Epithelial cell of esophagus (primary cell): ENCODE measurements at places on chromosomes 12 and 14.

- no peak for DNase-seq
These were observed 769 bp upstream of the EMP1 start for GRCh38 chr12:13195785-13196129.

- DNase-seq, result no peak
These were observed 181.2 kb downstream of the TMTC2 start for GRCh38 chr12:82867762-82868500.

DNA sequence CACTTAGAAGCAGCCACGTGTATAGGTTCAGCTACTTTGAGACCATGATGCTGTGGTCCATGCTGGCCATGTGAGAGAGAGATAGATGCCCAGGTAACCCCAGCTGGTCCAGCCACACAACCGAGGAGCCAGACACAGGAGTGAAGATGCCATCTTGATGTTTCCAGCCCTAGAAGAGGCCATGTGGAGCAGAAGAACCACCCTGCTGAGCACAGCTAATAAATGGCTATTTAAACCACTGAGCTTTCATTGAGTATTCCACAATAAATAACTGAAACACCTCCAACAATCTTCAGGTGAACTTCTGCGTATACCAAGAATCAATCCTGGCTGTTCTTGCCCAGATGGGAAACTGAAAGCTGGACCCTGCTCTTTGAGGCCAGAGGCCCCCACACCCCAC, 84.0 kb upstream of the GSC start:
- no peak for DNase-seq

- no peak for DNase-seq
These were observed 717 bp downstream of the VASH1 start for GRCh38 chr14:76761960-76762410.

- no peak for DNase-seq
These were observed 349.7 kb downstream of the EMP1 start for GRCh38 chr12:13546231-13546630.

DNA sequence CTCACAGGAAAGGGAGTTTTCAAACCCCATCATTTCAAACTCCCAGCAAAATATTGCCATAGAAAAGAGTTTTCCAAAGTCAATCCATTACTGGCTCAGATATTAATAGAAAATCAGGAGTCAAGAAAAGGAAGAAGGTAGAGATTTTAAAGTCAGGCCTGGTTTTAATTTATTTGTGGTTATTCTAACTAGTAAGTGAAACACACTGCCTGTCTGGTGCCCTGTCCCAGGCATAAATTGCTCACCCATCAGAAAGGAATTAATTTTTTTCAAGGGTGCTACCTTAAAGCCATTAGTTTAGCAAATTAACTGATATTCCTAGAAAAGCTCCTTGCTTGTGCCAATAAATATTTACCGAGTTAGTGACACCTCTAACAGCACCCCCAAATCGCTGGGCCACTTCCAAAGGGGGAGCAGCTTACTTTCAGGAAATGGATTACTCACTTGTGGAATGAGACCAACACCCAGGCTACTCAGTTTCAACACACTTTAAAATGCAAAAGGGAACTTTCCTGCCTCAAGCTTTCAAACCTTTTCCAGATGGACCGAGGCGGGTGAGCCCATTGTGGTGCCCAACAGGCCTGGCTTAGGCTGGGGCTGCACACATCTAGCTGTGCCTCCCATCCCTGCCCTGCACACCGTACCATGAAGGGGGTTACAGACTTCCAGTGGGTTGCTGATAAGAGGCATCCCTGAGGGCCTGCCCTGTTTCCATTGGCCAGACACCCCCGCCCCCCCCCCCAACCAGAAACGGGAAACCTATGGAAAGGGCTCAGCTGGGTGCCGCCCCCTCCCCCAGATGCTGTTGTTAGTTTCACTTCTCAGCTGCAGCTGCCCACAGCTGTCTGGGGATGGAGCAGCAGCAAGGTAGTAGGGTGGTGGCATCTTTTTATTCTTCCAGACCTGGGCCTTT, 117.2 kb downstream of the SAMD4A start:
- peak; percentile 79 for DNase-seq

- no peak for DNase-seq
These were observed 1122.4 kb upstream of the USP15 start for GRCh38 chr12:61137677-61138414.

- peak; percentile 86 for DNase-seq
These were observed 123.7 kb downstream of the SLC25A21 start for GRCh38 chr14:37048666-37049071.

DNA sequence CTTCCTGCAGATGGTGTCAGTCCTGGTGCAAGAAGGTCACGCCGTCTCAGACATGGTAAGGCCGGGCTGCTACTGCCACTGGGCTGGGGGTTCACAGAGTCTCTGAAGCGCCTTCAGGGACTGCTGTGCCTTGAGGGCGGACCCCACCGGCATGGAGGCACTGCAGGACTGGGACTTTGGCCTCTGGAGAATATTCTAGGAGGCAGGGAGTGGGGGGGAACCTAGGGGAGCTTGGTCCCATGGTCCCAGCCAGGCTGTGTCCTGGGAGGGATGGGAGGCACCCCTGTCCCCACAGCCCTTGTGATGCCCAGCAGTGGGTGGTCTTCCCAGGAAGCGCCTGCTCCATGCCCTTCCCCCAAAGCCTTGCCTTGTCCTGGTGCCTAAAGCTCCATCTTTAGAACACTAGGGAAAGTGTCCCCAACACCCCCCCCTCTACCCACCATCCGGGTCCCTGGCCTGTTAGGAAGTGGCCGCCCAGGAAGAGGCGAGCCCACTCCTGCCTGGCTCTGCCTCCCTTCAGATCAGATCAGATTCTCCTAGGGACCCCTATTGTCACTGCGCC, 1.5 kb downstream of the AMN start:
- DNase-seq, result no peak

- no peak for DNase-seq
These were observed 300.5 kb downstream of the GRIN2B start for GRCh38 chr12:13680916-13681315.

GRCh38 chr12:92224685-92225331, 79.2 kb upstream of the BTG1 start:
- peak; percentile 95 for DNase-seq

DNA sequence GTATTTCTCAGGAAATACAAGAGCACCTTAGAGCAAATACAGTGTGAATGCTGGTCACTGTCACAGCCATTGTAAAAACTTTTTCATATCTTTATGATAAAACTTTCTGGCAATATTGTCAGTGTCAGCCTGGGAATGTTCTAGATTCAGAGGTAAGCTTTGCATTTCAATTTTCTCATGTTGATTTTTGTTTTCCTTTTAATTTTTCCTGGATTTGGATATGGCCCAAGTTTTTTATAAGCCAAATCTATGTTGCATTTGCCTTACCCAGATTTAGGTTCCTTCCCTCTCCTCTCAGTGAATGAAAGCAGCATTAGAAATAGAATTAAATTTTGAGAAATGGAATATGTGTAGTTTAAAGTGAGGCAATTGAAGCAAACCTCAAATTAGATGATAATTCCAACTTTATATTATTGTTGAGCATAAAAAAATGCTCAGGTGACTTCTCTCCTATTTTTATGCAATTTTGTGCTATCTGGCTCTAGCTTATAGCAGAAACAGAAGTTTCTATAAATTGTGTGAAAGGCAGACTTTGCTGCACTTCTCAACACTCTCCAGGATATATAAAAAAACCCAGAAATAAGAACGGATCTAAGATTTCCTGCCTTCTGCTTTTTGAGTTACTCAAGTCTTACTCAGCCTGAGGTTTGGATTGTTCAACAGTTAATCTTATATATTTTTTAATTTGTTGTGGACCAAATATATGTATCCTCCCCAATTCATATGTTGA, 368.2 kb upstream of the PRICKLE1 start:
- DNase-seq, result no peak

GRCh38 chr12:29516431-29516875, 19.0 kb upstream of the OVCH1 start:
- peak; percentile 51 for DNase-seq

DNA sequence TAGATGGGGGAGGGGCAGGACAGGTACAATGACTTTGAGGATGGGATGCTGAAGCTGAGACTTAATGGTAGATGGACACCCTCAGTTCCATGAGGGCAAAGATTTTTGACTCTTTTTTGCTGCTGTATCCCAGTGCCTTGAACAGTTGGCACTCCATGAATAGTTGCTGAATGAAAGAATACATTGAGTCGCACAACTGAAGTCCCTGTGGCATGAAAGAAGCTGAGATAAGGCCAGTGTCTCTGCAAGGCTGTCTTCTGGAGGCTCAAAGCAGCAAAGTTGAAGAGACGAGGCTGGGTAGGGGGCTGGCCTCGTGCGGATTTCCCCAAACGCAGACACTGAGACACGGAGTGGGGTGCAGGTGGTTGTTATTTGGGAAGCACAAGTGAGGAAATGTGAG, 179.3 kb downstream of the ADCK1 start:
- DNase-seq, result no peak

- DNase-seq, result no peak
These were observed 36.4 kb downstream of the ANKS1B start for GRCh38 chr12:99948370-99948769.

GRCh38 chr14:73884438-73885190, 2.0 kb upstream of the ZNF410 start:
- no peak for DNase-seq

DNA sequence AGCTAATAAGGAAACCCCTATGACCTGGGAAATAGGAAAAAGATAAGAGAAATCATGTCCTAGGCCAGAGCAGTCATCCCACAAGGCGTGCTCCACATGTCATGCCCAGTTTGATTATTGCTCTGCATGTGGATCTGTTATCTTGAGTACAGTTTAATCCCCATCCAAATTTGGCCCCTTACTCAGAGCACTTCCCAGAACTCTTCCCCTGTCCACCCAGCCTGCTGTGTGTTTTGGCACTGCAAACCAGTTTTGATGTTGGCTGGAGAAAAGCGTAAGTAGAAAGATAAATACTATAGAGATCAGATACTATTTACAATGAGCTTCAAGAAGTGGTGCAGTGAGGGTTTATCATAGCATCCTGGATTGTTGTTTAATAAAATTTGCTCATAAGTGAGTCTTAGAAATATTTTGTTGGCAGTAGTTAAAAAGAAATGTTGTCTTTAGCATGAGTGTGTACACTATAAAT, 83.8 kb downstream of the PTPRB start:
- DNase-seq, result no peak

DNA sequence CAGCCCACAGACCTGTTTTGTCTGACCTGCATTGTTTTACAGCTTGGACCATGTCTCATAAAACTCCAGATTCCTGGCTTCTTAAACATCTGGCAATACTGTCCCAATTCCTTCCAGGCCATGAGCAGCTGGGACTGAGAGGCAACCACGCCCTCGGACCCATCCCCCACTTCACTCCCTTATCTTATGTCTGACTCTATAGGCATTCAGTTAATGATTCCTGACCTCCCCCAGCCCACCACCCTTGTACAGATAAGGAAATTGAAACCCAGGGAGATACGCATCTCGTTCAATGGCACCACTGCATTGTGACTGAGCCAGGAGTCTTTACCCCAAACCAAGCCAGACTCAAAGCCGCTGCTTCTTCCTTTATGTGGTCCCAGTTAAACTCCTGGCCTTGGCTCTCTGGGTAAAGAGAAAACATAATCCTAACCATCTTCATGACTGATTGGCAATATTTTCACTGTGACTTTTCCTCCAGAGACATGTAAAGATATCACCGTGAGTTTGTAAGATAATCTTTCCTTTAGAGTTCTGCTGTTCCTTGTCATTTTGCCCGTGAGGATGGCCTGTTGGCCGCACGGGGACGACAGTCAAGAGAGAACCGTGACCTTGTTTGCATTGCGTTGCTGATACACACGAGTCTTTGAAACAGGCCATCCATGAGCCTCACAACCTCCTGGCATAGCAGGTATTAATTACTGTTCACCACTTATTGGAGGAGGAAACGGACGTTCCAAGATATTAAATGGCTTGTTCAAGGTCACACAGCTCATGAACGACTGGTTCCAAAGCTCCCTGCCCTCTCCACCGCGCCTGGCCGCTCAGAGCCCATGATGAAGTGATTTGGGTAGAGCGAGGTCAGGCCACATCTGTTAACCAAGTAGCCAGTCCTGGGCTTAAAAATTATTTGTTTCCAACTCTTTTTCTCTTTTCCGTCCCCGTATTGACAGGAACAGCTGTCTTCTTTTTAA, 39.4 kb downstream of the MAP1LC3B2 start:
- no peak for DNase-seq

DNA sequence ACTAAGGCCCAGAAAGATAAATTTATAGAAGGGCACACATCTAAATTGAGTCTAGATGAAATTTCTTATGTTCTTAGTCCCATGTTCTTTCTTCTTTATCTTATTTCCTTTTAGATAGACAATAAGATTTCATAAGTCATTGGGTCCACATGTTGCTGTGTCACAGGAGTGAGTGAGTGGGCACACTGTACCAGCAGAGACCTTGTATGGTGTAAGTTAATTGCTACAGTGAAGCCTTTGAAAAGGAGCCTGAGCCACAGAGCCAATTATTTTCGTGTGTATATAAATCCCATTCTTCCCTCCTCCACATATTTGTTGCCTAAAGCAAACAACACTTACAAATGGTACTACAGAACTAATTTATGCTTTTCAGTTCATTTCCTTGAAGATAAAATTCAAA, 79.1 kb downstream of the GRIP1 start:
- DNase-seq, result no peak

- DNase-seq, result peak; percentile 66
These were observed 31.1 kb downstream of the IRF2BPL start for GRCh38 chr14:76997257-76997970.

GRCh38 chr12:53645165-53645564, 19.0 kb upstream of the ATF7 start:
- no peak for DNase-seq

GRCh38 chr14:104278214-104278534, 139.8 kb downstream of the KIF26A start:
- DNase-seq, result no peak

DNA sequence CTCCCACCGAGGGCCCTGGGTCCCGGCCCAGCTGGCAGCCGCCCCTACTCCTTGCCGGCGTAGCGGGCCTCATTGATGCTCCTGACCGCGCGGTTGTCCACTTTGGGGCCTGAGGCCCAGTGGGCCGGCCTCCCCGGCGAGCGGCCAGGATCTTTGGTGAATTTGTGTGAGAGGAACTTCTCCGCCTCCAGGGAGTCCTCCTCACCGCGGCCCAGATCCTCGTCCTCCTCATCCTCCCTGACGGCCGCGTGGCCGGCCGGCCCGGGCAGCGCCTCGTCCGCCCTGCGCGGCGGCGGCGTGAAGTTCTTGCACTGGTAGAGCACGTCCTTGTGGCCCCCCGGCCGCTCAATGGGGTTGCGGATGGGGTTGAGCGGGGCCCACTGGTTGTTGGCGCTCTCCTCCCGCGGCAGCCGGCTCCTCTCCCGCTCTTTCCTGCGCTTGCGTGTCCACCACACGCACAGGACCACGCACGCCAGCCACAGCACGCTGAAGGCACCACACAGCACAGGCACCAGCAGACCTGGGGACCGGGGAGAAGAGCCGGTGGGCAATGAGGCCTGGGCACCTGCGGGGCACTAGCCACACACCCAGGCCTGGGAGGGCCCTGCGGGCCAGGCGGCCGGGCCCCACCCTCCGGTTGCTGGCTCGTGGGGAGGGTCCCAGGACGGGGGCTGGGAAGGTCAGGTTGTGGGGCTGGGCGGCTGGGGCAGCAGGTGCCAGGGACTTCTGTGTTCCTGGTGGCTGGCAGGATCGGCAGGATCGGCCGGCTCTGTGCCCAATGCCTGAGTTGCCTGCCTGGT, 25.7 kb downstream of the JAG2 start:
- no peak for DNase-seq

- DNase-seq, result peak; percentile 83
These were observed 34.9 kb upstream of the CERS5 start for GRCh38 chr12:50201987-50202521.
